ENCODE measurements at places on chromosomes 4 and X.

DNA sequence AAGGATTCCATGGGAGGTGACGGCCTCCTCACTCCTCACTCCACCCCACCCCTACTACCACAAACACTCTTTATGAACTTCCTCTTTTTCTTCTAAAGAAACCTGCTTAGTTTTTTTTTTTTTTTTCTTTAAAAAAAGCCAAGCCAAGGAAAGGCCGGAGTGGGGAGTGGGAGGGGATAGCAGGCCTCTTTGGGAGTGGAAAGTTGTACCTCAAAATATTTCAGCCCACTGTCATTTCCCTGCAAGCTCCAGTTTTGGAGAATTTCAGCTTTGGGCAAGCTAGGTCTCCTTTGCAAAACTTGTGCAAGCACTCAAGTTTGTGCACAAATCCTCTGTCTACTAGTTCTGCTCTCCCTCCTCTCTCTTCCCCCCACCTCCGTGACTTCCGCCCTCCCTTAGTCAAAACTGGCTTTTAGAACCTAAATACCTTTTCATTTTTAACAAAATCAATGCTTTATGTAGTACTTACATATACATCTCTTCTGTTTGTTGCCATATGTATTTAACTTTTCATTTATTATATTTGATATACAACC, 512 bp upstream of the ANTXR2 start:
- no peak for DNase-seq

DNA sequence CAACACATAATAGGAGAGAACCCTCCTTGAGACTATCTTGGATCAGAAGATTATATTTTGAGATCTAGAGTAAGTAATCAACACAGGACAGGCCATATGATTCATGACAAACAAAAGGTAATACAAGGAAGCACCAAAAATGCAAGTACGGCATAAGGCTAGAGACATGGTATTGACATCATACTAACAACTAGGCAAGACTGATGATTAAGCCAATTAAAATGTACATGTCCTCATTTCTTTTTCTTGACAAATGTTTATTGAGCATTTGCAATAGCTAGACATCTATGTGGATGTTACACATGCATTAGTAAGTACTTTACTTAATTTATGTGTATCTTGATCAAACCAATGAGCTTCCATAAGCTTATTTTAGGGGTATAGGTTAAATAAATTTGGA, 695.7 kb upstream of the GALNTL6 start:
- no peak for DNase-seq

DNA sequence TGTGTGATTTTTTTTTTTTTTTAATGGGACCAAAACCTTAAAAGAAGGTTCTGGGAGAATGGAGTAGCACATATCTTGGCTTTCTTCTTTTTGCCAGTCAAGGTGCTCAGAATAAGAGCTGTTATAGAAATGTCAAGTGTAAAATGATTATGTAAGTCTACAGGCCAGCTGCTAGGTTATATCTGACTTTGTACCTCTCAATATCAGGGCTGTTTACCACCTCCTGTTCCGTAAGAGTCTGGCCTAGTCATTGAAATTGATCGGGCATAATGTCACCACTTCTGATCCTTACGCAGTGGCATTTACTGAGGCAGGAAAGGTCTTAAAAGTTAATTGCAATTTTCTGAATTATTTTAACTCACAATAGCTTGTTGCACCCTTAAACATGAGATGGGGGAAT, 41.1 kb downstream of the LIMCH1 start:
- no peak for DNase-seq

- DNase-seq: no peak
These were observed 2595.3 kb downstream of the ARAP2 start for GRCh38 chr4:33649015-33649414.

- DNase-seq: peak; percentile 61
These were observed 10.5 kb downstream of the NELFA start for GRCh38 chr4:1998296-1998695.

GRCh38 chr4:187663076-187663475, 332.5 kb upstream of the ZFP42 start:
- DNase-seq: no peak

DNA sequence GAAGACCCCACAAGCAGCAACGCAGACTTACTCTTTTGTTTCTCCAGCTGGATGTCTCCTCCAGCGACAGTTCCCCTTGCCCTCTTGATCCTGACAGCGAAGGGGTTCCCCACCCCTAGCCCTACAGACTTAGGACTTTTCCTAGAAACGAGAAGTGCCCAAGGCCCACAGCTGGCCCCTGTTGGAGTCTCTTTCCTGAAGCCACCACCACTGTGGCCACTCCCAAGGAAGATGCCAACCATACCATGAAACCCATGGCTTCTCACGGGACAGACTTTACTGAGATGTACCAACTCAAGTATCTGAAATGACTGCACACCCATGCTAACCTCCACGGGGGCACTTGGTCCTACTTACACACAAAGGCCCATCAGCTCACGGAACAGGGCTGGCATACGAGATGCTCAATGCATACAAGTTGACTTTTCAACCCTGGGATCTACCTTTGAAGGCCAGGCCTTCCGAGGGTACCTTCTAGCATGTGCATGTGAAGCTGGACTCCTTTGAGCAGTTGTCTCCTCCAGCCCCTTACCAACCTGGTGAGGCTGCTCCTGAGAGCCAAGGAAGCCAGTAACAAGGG, 924 bp upstream of the IRAK1 start:
- no peak for DNase-seq

DNA sequence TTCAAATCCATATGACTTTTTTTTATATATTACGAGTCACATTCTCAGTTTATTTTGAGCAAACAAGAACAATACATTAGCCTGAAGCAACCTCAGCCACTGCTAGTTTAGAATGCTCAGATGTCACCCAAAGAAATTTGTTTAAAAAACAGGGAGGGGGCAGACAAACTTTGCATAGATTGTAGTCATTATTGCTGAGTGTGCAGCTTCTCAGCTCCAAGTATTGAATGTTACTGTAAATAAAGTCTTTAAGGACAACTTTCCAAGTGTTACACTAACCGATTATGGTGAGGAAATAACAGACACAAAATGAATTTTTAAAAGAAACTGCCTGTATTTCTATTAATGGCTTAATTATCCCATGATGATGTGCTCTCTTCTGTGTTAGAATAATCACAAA, 519.5 kb upstream of the GALNT7 start:
- DNase-seq: no peak

- DNase-seq: no peak
These were observed 37.6 kb downstream of the ZBTB49 start for GRCh38 chr4:4327652-4328121.

DNA sequence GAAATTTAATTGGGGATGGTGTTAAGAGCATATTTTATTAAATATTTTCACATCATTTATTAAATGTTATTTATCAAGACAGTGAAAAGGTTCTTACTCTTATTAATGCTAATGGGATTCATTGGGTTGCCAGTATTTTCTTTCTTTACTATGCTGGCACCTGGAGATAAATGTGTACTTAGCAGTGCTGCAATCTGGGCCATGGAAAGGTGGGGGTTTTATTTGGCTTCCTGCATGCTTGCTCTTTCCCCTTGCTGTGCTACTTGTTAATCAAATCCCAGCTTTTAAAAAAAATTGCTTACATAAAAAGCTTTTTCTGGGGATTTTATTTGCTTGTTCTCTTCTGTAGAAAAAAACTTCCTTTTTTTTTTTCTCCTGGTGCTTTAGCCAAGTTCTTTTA, 48.3 kb downstream of the ZAR1 start:
- peak; percentile 32 for DNase-seq

DNA sequence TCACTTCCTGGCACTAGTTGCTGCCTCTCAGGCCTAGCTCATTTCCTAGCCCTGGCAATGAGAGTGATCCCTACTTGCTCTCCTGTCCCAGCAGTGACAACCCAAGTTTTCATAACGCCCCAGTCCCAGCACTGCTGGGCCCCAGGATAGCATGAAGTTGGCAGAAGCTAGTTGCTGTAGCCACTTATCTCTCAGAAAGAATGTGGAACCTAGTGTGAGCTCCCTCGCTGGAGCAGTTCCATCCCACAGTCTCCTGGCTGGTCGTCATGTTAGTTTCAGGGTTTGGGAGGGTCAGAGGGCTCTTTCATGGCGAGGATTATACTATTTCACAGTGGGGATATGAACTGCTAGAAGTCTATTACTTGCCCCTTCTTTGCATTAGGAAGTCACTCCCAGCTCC, 5.1 kb downstream of the PF4 start:
- no peak for DNase-seq

DNA sequence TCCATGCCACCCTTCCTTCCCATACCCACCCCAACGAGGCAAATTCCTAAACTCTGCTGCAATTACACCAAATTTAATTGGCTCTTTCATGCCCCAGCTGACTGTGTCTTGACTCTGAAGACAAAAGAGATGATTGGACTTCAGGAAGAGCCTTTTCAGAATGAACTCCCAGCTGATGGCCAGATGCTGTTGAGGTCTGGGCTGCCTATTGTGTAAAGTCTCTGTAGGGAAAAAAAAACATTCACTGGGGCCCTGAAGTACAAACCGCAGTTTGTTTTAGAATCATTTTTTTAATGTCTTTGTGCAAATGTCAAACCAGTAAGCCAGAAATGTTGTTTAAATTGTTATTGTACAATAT, 174.8 kb downstream of the HHIP start:
- peak; percentile 19 for DNase-seq

DNA sequence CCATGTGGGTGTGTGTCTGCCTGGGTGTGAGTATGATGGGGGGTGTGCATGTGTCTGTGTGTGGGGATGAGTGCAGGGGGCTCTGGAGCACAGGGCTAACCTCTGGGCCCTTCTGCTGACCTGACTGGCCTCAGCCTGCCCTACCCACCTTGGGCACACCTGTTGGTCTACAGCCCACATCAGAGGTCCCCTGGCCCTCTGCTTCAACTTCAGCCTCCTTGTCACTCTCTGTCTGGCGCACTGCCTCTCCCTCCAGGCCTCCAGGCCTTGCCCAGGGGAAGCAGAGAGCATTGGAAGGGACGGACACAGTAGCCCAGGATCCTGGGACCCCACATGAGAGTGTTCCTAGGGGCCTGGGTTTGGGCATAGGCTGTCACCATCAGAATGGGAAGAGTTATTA, 115.4 kb downstream of the EFNB1 start:
- no peak for DNase-seq

- no peak for DNase-seq
These were observed 56.2 kb downstream of the TRIML1 start for GRCh38 chr4:188195389-188195985.

DNA sequence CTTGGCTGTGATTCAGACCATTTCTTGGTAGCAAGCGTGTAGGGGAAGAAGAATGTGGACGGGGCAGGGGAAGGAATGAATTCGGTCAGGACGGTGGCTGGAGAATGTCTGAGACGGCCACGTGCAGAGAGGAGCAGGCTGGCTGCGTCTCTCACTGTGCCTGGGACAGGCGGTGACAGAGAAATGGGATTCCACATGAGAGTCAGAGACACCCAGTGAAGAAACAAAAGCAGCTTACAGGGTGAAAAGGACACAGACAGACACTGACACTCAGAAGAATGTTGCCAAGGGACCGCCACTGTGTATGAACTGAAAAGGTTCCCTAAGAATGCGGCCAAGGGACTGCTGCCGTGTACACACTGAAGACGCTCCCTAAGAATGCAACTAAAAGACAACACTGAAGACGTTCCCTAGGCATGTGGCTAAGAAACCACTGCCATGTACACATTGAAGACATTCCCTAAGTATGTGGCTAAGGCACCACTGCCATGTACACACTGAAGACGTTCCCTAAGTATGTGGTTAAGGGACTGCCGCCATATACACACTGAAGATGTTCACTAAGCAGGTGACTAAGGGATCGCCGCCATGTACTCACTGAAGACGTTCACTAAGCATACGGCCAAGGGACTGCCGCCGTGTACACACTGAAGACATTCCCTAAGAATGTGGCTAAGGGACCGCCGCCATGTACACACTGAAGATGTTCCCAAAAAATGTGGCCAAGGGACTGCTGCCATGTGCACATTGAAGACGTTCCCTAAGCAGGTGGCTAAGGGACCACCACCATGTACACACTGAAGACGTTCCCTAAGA, 49.1 kb downstream of the DHRSX start:
- no peak for DNase-seq

- no peak for DNase-seq
These were observed 997 bp downstream of the NKX1-1 start for GRCh38 chr4:1405254-1405635.

DNA sequence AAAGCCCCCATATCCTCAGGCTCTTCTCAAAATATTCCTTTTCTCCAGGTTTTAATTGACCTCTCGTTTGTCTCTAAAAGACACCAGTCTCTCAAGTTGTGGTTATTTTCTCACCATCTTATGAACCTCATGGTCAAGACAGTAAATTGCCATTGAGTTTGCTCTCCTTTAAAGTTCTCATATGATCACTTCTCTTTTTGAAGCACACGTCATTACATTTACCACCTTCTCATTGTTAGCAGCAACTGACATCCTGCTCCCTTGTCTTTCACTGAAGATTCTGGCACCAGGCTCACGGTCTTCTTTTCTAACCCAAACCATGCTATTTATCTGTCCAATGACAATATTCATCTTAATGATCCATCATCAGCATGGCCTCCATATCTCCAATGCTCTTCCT, 324.2 kb downstream of the TMA16 start:
- no peak for DNase-seq

GRCh38 chrX:75156531-75156945, 455 bp upstream of the ABCB7 start:
- peak; percentile 34 for DNase-seq

GRCh38 chrX:9604111-9604907, 139.5 kb downstream of the TBL1X start:
- DNase-seq: no peak
